ENCODE measurements at places on chromosomes 7 and 10. TPM values are rescaled to one million over a fixed set of nuclear protein-coding genes. Genes with fewer than 3 reads are reported as not detected.

UPK3BL1 gene
- 45.4 TPM for total RNA-seq

PITX3 gene
- total RNA-seq: not detected

CDNF gene
- total RNA-seq: 1.4 TPM

PDLIM1 gene
- 1.4 TPM for total RNA-seq

OPN4 gene
- total RNA-seq: not detected

CPVL gene
- 69.9 TPM for total RNA-seq

COL26A1 gene
- 3.4 TPM for total RNA-seq

All from occipital lobe (tissue), 3 donors.